Activated CD4-positive, alpha-beta T cell treated with anti-CD3 and anti-CD28 coated beads for 36 hours (primary cell): ENCODE measurements at places on chromosomes 5 and 9.

GRCh38 chr5:60178101-60178500 lies 284.6 kb upstream of the PDE4D start:
- no peaks in the 10 kb centered on the region for H3K4me1 ChIP-seq
- no peaks in the 10 kb centered on the region for H3K36me3 ChIP-seq
- H3K4me3 ChIP-seq, result no peak overlapping the region
- H3K27me3 ChIP-seq, result no peaks in the 10 kb centered on the region
- no peak overlapping the region for H3K27ac ChIP-seq

DNA sequence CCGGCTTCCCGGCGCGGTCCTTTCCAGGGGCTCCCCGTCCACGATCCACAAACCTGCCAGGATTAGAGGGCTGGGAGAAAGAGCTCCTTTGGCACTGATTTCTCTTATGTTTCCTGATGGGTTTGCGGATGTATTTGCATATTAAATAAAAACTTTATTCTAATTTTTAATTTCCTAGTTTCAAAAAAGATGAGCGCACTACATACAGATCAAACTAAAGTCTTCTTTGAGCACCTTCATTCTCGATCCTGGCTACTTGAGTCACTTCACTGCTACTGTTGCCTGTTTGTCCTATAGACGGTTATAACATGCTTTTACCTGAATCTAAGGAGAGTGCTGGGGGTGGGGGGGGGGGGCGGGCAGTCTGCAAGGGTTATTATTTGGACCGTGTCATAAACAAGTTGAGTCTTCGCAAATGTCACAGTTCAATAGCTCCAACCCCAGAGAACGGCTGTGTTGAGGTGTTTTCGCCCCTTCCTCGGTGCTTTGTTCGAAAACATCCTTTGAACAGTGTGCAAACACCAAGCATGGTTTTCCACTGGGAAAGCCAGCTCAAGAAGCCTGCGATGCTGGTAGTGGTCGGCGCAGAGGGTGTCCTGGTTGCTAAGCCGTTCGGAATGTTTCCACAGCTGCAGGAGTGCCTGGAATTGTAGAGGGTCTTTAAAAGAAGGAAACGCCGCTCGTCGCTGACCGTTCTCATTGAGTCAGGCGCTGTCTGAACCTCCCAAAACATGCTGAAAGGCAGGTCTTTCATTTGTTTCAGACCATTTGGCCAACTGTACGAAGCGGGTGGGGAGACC lies 1.1 kb upstream of the STK10 start:
- peaks cover 19% of the 10 kb centered on the region for H3K4me1 ChIP-seq
- no peak overlapping the region for H3K27ac ChIP-seq
- H3K36me3 ChIP-seq, result peaks cover 23% of the 10 kb centered on the region
- no peaks in the 10 kb centered on the region for H3K27me3 ChIP-seq
- peak overlapping the region; percentile 95 for H3K4me3 ChIP-seq

DNA sequence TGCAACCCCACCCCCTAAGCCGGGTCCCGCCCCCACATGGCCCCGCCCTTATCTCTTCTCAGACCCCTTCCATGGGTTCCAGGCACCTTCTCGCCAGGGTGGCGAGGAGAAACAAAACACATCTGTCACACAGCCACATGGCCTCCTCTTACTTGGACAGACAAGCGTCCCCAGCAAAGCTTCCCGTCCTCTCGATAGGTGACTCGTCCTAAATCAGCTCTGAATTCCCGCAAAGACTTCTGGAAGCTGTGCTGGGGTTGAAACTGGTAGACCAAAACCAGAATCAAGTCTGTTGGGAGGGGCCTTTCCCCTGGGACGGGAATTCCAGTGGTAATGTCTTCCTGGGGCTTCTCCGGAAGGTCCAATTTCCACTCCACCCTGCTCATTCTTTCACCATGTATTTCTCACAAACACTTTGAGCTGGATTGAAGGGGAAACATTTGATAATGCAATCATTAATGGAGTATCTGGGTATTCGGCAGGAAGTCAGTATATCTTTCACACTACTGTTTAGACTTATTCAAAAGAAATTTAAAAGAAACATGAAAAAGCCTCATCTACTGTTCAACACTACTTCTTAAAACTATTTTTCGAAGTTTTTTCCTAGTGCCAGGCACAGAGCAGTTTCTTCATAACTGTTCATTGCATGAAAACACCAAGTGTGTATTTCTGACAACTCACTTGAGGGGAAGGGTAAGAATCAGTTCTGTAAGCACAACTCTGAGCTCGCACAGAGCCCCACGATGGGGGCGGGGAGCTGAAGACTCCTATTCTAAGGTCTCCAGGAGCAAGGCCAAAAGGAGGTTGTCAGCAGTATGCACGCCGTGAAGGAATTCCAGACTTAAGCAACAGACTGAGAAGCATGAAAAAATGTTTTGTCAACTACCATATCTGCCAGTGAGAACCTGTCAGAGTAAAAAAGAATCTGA lies 644 bp upstream of the CTNNAL1 start:
- H3K27me3 ChIP-seq, result no peaks in the 10 kb centered on the region
- H3K4me3 ChIP-seq, result peak overlapping the region; percentile 74

DNA sequence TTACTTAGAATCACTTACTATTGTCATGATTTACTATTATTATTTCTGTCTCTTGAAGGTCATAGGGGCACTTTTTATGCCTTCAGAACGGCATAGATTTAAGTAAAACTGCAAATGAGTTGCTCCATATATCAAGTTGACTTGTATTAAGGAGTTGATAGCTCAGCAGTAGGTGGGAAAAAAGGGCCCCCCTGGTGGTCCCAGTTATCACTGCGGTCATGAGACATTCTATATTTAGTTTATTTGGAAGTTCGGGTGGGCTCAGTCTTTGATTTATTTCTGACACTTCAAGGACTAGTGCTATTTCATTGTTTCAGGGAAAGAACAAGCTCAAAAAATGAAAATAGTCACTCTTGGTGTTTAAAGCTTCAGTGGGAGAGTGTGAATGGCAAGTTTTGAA lies 159.3 kb downstream of the SLC24A2 start:
- no peak overlapping the region for H3K4me3 ChIP-seq
- H3K36me3 ChIP-seq, result no peaks in the 10 kb centered on the region
- H3K27me3 ChIP-seq, result peaks cover 2% of the 10 kb centered on the region
- no peak overlapping the region for H3K27ac ChIP-seq
- no peaks in the 10 kb centered on the region for H3K4me1 ChIP-seq

GRCh38 chr9:132729235-132729890 lies 59.1 kb downstream of the GTF3C4 start:
- H3K27me3 ChIP-seq, result peaks cover 7% of the 10 kb centered on the region
- H3K27ac ChIP-seq, result no peak overlapping the region
- no peaks in the 10 kb centered on the region for H3K4me1 ChIP-seq
- H3K4me3 ChIP-seq, result no peak overlapping the region
- H3K36me3 ChIP-seq, result no peaks in the 10 kb centered on the region

DNA sequence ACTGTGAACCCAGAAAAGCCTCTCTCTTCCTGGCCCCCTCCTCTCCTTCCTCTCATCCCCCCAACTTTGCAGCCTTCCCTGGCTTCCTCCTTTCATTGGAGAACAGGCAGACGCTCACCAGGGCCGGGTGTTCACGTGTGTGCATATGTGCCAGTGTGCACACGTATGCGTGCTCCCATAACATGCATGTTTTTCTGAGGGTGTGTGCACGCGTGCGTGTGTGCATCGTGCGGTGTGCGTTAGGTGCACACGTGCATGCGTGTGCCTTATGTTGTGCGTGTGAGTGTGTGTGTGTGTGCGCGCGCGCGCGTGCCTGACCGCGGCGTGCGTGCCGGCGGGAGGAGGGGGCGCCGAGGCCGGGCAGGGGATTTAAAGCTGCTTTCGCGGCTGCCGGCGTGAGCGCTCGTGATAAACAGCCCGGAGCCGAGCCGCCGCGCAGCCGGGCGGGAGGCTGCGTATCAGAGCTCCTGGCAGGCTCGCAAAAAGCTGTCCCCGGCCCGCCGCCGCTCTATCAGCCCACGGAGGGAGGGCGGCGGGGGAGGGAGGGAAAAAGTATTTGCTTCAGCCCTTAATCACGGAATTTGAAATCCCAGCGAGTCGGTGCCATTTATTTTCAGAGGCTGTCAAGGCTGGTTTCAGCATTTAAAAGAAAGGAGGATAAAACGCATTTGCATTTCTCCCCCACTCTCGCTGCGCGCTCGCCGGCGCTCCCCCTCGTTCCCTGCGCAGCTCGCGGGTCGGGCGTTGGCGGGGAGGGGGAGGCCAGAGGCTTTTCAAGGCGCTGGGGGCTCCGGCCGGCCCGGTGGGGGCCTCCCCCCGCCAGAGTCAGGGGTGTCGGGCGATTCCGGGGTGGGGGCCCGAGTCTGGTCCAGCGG lies 183.9 kb downstream of the C9orf50 start:
- peaks cover 19% of the 10 kb centered on the region for H3K4me1 ChIP-seq
- peak; percentile 58 for DNase-seq
- no peak overlapping the region for H3K27ac ChIP-seq
- H3K36me3 ChIP-seq, result no peaks in the 10 kb centered on the region
- peak overlapping the region; percentile 47 for H3K4me3 ChIP-seq
- peaks cover 39% of the 10 kb centered on the region for H3K27me3 ChIP-seq

- peaks cover 20% of the 10 kb centered on the region for H3K4me1 ChIP-seq
- H3K27me3 ChIP-seq, result no peaks in the 10 kb centered on the region
- H3K4me3 ChIP-seq, result peak overlapping the region; percentile 94
- H3K36me3 ChIP-seq, result peaks cover 7% of the 10 kb centered on the region
- peak; percentile 12 for DNase-seq
- peak overlapping the region; percentile 92 for H3K27ac ChIP-seq
These were observed 784 bp downstream of the NLN start for GRCh38 chr5:65722575-65723403.

- H3K27me3 ChIP-seq, result no peaks in the 10 kb centered on the region
- H3K36me3 ChIP-seq, result no peaks in the 10 kb centered on the region
- no peak for DNase-seq
- H3K4me3 ChIP-seq, result no peak overlapping the region
These were observed 7.3 kb downstream of the COL5A1 start for GRCh38 chr9:134648701-134649530.

DNA sequence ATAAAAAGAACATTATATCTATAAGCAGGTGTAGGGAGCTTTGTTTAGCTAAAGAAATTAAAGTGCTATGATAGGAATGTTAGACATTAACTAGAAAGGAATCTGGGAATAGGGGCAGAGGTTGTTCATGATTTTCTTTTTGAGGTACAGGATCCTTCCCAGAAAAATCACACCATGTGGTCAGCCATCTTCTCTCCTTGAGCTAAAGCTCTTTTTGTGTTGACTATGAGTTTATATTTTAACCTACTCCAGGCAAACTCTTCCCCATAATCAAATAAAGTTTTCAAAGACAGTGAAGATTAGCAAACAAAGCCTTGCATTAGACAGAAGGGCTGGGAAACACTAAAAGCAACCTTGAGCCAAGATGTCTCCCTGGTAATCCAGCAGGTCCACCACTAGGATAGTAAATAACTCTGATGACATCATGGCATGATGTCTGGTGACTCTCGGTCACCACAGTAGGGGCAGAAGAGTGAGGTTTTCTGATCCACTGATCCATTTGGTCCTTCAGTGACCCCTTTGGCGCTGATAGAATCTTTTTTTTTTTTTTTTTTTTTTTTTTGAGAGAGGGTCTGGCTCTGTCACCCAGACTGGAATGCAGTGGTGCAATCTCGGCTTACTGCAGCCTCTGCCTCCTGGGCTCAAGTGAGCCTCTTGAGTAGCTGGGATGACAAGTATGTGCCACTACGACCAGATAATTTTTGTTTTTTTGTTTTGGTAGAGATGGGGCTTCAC lies 30.6 kb upstream of the IL6ST start:
- no peaks in the 10 kb centered on the region for H3K36me3 ChIP-seq
- no peak for DNase-seq
- no peak overlapping the region for H3K27ac ChIP-seq
- no peak overlapping the region for H3K4me3 ChIP-seq
- peaks cover 17% of the 10 kb centered on the region for H3K4me1 ChIP-seq

DNA sequence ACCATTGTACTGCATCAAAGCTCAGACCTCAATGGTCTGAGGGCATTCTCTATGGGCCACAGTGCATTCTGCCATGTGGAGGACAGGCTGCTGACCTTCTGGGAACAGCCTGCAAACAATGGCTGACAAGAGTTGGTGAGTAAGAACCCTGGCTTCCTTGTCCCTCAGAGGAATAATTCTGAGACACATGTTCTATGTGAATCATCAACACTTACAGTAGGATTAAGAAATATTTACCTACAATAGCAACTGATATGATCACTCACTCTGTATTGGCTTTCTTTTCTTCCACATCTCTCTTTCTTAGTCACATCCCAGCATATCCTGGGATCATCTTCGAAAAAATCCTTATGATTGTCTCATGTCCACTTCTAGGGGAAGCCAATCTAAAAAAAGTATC lies 306.5 kb upstream of the ITGA1 start:
- DNase-seq, result no peak
- H3K4me3 ChIP-seq, result no peak overlapping the region
- no peaks in the 10 kb centered on the region for H3K27me3 ChIP-seq

DNA sequence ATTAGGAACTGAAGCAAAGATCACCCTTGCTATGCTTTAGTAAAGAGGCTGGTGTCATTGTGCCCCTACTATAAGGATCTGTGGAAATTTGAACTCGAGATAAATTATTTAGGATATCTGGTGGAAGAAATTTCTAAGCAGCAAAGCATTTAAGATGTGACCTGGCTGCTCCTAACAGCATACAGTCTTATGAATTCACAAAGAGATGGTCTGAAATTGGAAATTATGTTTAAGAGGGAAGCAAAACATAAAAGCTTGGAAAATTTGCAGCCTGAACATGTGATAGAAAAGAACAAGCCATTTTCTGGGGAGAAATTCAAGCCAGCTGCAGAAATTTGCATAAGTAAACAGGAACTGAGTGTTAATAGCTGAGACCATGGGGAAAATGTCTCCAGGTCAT lies 223.7 kb downstream of the FBXO4 start:
- H3K27ac ChIP-seq, result no peak overlapping the region
- no peak for DNase-seq
- H3K4me3 ChIP-seq, result no peak overlapping the region
- no peaks in the 10 kb centered on the region for H3K4me1 ChIP-seq
- no peaks in the 10 kb centered on the region for H3K27me3 ChIP-seq

GRCh38 chr9:27653246-27653645 lies 80.0 kb upstream of the C9orf72 start:
- H3K27me3 ChIP-seq, result no peaks in the 10 kb centered on the region
- H3K36me3 ChIP-seq, result no peaks in the 10 kb centered on the region
- no peak overlapping the region for H3K27ac ChIP-seq
- H3K4me1 ChIP-seq, result no peaks in the 10 kb centered on the region

- H3K4me3 ChIP-seq, result no peak overlapping the region
- H3K36me3 ChIP-seq, result no peaks in the 10 kb centered on the region
- H3K27me3 ChIP-seq, result no peaks in the 10 kb centered on the region
- H3K4me1 ChIP-seq, result no peaks in the 10 kb centered on the region
These were observed 135.2 kb upstream of the PRDM9 start for GRCh38 chr5:23372177-23372576.

DNA sequence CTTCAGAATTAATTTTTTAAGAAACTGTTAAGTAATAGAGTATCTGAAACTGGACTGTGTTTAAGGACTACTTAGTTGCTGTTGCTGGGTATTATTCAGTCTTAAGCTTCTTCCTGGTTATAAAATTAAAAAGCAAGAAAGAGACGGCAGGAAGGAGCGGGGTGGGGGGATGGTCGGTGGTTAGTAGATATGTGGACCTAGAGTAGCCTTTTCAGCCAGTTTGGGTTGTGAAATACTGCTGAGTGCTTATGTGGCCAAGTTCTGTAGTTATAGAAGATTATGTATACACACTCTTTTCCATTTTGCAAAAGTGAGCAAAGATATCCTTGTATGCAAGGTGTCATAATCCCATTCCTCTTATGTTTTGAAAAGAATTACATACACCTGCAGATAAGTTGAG lies 28.5 kb downstream of the TRIO start:
- H3K27ac ChIP-seq, result no peak overlapping the region
- H3K27me3 ChIP-seq, result peaks cover 16% of the 10 kb centered on the region
- no peaks in the 10 kb centered on the region for H3K36me3 ChIP-seq
- peaks cover 8% of the 10 kb centered on the region for H3K4me1 ChIP-seq
